ENCODE measurements at places on chromosomes 1 and 21.

GRCh38 chr1:107105914-107106313 lies 34.9 kb upstream of the NTNG1 start:
- no peak for DNase-seq

- no peak for DNase-seq
Observed at GRCh38 chr1:236144446-236145150, 2.3 kb downstream of the GPR137B start.

DNA sequence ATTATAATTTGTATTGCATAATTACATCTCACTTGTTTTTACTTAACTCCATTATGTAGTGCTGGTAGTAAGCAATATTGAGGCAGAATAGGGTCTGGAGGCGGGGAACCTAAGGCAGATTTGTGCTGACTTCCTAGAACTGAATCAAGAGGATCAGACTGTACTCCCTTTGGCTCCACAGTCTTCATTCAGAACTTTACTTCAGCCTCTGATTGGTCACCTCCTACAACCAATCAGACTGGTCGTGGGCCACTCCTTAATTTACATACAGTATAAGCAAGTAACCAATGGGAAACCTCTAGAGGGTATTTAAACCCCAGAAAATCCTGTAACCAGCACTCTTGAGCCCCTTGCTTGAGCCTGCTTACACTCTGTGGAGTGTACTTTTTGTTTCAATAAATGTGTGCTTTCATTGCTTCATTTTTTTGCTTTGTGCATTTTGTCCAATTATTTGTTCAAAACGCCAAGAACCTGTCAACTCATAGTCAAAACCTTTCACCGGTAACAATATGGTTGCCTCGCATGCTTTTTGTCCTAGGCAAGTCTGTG lies 31.6 kb downstream of the ZBTB8OS start:
- peak; percentile 15 for DNase-seq

- no peak for DNase-seq
Observed at GRCh38 chr21:39375446-39375845, 26.6 kb upstream of the HMGN1 start.

DNA sequence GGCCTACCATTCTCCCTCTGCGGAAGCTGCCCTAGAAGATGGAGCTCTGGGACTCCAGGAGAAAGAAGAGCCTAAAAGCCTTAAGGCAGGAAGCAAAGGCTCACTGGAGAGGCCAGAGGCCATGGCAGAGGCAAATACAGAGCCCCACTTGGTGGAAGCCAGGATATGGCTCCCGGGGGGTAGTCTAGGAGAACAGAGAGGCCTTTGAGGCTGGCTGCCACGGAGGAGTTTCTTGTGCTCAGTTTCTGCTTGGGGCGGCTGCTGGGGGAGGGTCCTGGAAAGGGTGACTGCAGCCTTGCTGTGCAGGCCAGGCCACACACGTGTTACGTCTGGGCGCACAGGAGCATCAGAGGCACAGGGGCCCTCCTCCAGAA lies 5.4 kb downstream of the CC2D1B start:
- DNase-seq = no peak

GRCh38 chr1:81305997-81306452 lies 494.7 kb upstream of the ADGRL2 start:
- peak; percentile 28 for DNase-seq

GRCh38 chr1:71738256-71738655 lies 544.1 kb downstream of the NEGR1 start:
- DNase-seq = no peak

Data from MCF 10A (cell line).